ENCODE measurements at places on chromosomes 12 and 14.
A peak's percentile ranks its signal among the peaks of the same experiment; 100 is the strongest.

DNA sequence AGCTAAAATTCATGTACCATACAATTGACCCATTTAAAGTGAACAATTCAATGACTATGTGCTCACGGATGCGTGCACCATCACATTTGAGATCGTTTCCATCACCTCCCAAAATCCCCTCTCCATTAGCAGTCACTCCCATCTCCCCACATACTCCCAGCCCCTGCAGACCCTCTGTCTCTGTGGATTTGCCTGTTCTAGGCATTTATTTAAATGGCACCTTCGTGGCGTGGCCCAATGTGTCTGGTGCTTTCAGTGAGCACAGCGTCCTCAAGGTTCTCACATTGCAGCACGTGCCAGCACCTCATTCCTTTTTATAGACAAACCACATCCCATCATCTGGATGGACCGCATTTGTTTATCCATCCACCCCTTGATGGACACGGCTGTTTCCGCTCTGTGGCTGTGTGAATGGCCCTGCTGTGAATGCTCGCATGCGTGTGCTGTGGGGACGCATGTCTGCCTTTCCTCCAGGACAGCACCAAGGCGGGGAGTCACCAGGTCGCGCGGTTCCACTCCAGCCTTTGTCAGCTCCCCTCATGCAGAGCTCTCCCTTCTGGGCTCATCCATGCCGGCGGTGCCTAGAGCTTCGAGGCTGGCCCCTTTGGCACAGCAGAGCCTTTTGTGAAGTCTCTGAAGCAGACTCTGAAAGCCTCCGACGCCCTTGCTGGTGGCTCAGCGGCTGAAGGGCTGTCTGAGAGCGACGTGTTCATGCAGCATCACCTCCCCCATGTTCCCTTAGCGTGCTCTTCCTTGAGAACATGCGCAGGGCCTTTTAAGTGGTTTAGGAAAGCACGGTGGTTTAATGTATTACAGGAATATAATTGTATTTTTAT is 184.4 kb downstream of the KIF26A start:
- no peak for DNase-seq

- peak; percentile 81 for DNase-seq
These were observed 76.3 kb downstream of the SCAF11 start for GRCh38 chr12:45914090-45914489.

DNA sequence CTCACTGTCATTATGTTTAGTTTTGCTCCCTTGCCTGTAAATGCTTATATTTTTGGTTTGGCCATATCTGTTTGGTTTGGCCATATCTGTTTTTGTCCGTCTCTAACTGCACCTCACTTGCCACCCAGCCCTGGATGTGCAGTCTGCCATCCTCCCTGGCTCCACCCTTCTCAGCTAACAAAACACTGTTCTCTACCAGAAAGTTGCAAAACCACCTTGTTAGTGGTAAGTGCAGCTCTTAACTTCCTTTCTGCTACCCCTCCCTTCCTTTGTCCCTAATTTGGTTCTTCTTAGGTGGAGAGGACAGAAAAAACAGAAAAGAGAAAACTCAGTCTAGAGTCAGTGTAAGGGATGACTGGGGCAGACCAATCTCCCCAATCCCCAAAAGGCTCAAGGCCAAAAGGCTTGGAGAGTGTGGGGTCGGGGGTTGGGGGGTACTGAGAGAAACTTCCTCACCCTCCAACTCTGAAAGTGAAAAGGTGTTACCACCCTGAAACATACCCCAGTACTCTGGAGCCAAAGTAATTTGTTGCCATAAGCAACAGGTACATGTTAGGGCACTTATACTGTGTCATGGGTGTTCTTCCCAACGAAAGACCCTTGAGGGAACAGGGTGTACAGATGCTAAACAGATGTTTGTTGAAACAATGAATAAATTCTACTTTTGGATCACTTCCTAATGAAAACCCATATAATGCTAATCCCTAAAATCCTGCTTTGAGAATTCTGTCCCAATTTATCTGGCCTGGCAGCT is 5.0 kb downstream of the BIN2 start:
- DNase-seq: no peak

DNA sequence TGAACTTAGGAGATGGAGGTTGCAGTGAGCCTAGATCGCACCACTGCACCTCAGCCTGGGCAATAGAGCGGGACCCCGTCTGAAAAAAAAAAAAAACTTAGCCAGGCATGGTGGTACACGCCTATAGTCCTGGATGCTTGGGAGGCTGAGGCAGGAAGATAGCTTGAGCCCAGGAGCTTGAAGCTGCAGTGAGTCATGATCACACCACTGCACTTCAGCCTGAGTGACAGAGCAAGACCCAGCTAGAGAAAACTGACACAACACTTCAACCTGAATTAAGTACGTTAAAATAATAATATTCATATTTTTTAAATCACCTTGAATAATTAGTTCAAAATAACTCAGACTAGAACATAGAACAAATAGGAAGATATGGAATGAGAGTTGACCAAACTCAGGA is 5.7 kb upstream of the CATSPERB start:
- DNase-seq: peak; percentile 52

DNA sequence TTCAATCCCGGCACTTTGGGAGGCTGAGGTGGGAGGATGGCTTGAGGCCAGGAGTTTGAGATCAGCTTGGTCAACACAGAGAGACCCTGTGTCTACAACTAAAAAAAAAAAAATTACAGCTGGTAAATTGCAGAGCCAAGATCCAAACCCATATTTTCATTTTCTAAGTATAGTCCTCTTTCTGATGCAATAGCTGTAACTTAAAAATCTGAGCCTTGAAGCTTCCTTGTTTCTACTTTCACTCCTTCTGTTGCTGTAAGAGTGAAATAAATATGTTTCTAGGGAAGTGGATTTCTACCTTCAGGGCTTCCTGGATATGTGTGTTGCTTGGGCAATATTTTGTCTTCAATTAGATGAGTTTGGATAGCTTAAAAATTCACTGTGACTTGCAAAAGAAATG is 42.0 kb upstream of the PRICKLE1 start:
- DNase-seq: no peak

GRCh38 chr12:105805730-105806399 is 332.9 kb downstream of the NUAK1 start:
- DNase-seq: peak; percentile 12

GRCh38 chr12:109120095-109120494 is 3.7 kb downstream of the ACACB start:
- DNase-seq: no peak

- no peak for DNase-seq
These were observed 67.2 kb downstream of the AEBP2 start for GRCh38 chr12:19506497-19506896.

DNA sequence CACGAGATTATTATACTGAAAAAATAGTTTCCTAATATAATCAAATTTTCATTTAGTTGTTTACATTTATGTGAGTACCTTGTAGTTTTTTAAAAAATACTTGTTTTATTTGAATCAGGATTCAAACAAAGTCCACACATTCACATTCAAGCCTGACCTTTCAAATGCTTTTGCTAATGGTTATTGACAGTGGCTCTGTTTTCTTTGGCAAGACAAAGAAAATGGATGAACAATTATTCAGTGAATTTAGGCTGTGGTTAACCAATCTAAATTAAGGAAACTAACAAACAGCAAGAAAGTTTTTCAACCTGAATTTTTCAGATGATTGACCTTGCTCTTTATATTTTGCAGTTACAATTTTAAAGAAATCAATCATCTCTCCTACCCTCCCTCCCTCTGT is 9.7 kb downstream of the SLC4A8 start:
- peak; percentile 4 for DNase-seq

DNA sequence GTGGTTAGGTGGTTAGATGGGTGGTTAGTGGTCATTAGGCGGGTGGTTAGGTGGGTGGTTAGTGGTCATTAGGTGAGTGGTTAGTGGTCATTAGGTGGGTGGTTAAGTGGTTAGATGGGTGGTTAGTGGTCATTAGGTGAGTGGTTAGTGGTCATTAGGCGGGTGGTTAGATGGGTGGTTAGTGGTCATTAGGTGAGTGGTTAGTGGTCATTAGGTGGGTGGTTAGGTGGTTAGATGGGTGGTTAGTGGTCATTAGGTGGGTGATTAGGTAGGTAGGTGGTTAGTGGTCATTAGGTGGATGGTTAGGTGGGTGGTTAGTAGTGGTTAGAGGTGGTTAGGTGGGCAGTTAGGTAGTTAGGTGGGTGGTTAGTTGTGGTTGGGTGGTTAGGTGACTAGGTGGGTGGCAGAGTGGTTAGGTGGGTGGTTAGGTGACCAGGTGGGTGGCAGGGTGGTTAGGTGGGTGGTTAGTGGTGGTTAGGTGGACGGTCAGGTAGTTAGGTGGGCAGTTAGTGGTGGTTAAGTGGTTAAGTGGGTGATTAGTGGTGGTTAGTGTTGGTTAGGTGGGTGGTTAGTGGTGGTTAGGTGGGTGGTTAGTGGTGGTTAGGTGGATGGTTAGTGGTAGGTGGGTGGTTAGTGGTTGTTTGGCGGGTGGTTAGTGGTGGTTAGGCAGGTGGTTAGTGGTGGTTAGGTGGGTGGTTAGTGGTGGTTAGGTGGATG is 8.0 kb upstream of the TMEM119 start:
- no peak for DNase-seq

DNA sequence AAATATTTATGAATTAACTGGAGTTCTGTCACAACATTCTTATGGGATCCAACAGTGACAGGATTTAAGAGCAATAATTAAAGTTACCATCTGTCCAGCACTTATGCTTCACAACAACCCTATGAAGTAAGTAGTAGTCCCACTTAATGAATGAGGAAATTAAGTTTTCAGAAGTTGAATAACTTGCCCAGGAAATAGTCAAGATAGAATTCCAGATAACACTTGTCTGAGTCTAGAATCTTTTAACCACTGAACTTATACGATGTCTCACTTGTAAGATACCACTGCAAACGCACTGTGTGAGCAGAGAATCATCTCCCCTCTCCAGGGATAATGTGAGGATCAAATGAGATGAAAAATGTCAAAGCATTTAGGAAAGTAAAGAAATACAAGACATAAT is 3.3 kb upstream of the TTC9 start:
- DNase-seq: no peak

DNA sequence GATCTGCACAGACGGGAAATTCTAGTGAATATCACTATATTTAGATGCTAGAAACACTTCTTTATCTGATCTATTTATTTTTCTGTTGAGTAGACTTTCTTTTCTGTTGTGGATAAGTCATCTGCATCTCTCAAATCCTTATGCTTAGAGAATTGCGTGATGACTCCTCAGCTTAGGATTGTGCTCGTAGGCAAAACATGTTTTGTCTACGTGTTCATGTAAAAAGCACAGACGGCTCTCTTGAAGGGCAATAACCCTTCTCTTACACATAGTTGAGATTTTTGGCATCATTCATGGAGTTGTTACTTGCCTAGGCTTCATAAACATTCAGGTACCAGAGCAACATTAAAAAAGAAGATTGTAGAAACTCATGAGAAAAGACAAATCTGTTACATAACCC is 18.6 kb downstream of the PPFIBP1 start:
- peak; percentile 73 for DNase-seq

- peak; percentile 25 for DNase-seq
These were observed 3.7 kb upstream of the PNMA1 start for GRCh38 chr14:73717711-73718417.

GRCh38 chr12:54277823-54278276 is 2.1 kb downstream of the CBX5 start:
- peak; percentile 65 for DNase-seq

DNA sequence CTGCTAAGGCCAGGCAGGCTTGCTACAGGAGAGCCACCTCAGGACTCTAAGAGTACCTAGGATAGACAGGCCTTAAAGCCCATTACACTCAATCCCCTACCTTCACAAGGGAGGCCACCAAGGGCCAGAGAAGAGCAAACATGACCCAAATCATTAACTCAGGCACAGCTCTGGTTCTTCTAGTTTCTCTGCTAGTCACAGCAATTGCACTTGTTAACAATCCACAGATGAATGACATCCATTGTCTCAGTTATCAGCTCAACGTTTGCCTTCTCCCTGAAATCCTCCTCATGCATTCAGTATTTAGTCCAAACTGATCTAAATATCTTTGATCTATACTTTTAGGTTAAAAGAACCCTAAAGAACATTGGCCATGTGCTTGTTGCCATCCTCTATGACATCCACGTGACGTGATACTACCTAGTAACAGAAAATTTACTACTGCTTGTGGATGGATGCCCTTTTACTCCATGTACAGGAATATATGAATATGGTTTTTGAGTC is 164.5 kb downstream of the STXBP6 start:
- no peak for DNase-seq

DNA sequence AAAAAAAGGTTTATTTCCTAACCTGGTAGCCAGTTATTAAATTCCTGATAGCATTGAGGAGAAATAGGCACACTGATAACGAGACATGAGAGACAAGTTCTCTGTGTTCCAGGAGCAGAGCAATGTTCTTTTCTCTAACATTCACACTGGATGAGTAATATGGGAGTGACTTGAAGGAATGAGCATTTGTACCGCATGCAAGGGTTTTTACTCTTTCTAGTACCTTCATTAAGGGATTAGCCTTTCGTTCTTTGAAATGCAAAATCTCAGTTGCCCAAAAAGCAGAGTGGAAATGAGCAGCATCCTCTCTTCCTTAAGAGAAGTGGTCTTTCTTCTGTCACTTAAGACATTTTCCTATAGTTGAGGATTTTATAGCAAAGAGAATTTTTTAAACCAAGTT is 54.7 kb downstream of the FGD4 start:
- DNase-seq: peak; percentile 76

DNA sequence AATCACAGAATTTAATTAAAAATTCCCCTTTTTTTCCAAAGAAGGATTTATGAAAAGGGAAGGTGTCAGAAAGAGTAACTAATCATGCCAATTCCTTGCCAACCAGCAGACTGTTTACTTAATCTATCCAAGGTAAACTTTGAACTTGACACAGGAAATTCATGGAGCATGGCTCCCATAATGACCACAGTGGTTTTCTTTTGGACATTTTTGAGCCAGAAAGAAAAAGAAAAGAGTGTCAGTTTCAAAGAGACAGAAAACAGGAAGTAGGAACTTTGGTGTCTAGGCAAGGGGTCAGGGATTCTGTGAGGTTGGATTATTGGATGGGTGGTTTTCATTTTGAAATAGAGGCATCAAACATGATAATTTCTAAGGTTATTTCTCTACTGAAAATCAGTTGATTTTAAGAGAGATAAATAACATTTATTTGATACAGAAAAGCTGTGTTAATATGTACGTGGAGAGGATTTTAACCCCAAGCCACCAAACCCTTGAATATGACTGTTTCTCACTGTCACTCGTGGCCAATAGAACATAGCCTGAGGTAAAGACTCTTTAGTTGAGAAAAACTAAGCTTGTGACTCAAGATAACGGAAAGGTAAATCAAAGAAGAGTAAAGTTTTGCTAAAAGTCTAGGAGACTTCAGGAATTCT is 196.1 kb downstream of the TTC6 start:
- no peak for DNase-seq

- no peak for DNase-seq
These were observed 45.8 kb downstream of the NINJ2 start for GRCh38 chr12:617304-617915.

GRCh38 chr12:117437516-117438255 is 76.3 kb upstream of the NOS1 start:
- no peak for DNase-seq

GRCh38 chr14:56152221-56152620 is 34.0 kb downstream of the PELI2 start:
- DNase-seq: no peak

GRCh38 chr12:100798286-100799160 is 3.9 kb downstream of the ANO4 start:
- DNase-seq: no peak
